ENCODE measurements at places on chromosomes 12 and 14. TPM values are rescaled to one million over a fixed set of nuclear protein-coding genes. Genes with fewer than 3 reads are reported as not detected.

The KLRC4 gene
- 0.16 TPM for total RNA-seq

The CDKN1B gene
- total RNA-seq = 29.8 TPM

The KRT6A gene
- total RNA-seq = not detected

The DAO gene
- total RNA-seq = not detected
